Stimulated activated CD4-positive, alpha-beta T cell treated with anti-CD3 and anti-CD28 coated beads, TNF-alpha, amount 100 ng/mL, for 1 hour (primary cell): ENCODE measurements at places on chromosomes 2 and 18.

DNA sequence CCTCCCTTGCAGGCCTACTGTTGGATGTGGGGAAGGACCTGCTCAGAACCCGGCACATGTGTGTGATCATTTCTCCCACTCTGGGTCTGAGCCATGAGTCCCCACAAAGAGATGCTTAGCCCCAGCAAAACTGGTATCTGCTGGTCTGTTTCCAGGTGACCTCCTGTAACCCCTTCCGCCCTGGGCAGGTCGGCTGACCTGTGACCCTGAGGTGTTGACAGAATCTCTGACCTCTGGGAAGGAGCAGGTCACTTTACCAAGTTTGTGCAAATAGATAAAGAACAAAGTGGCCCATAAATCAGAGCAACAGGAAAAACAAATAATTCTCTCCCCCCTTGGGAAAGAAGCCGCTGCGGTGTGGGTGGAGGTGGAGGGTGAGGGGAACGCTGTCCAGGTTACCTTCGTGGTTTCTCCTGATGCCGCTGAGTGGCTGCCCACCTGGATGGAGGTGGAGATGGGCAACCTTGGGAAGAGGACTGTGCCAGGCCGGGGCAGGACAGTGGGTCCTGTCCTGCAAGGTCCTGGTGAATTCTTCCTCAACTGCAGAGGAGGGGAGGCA, 174.0 kb upstream of the MYCN start:
- no peak for DNase-seq

GRCh38 chr2:238868616-238869292, 20.9 kb downstream of the TWIST2 start:
- no peak for DNase-seq

GRCh38 chr2:170409164-170409535, 231.2 kb downstream of the MYO3B start:
- peak; percentile 50 for DNase-seq

DNA sequence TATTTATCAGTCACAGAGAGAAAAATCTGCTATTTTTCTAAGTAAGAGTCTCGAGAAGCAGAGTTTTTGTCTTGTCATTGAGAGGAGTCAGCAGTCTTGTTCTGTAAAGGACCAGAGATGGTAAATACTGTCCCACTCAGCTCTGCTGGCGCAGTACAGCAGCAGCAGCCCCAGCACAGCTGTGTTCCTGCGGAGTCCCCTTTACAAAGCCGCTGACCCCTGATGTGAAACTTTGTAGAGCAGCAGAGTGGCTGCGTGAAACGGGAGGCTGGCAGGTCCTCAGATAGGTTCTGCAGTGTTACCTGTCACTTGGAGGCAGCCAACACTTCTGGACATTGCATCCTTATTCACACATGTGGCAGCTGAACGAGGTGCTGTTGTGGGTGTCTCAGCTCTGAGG, 45.2 kb downstream of the TMEM185B start:
- DNase-seq = no peak

GRCh38 chr18:54946149-54946581, 13.1 kb downstream of the CCDC68 start:
- no peak for DNase-seq

DNA sequence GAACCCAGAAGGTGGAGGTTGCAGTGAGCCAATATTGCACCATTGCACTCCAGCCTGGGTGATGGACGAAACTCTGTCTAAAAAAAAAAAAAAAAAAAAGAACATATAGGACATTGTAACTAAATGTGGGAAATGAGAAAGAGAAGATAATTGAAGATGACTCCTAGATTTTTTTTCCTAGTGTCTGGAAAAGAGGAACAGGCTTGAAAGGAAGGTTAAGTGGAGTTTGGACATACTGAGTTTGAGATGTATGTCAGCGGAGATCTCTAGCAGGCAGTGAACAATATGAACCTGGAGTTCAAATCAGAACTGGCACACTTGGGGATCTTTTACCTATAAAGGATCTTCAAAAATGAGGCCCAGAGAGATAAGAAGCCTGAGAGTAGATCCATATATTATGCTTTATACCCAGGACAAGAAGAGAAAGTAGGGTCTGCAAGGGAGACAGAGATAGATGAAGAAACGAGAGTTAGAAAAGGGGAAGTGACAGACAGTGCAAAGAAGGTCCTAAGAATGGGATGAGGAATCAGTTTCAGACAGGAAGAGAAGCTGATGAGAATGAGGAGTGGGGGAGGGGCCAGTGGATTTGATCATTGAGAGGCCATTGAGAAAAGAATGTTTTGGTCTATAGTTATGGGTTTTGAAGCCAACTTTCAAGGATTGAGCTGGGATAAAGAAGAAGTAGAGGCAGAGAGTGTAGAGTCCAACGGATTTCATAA, 46.9 kb upstream of the CD28 start:
- DNase-seq = no peak

GRCh38 chr2:217993817-217994463, 8.9 kb downstream of the TNS1 start:
- peak; percentile 48 for DNase-seq

DNA sequence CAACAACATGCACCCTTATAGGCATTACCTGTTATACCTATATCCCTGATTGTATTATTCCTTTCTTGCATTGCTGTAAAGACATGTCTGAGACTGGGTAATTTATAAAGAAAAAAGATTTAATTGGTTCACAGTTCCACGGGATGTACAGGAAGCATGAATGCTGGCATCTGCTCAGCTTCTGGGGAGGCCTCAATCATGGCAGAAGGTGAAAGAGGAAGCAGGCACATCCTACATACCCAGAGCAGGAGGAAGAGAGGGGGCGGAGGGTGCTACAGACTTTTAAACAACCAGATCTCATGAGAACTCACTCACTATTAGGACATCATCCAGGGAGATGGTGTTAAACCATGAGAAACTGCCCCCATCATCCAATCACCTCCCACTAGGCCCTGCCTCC, 191.7 kb upstream of the SPHKAP start:
- no peak for DNase-seq

GRCh38 chr2:8598295-8599165, 83.3 kb upstream of the ID2 start:
- no peak for DNase-seq

GRCh38 chr2:8625399-8626300, 56.2 kb upstream of the ID2 start:
- no peak for DNase-seq

DNA sequence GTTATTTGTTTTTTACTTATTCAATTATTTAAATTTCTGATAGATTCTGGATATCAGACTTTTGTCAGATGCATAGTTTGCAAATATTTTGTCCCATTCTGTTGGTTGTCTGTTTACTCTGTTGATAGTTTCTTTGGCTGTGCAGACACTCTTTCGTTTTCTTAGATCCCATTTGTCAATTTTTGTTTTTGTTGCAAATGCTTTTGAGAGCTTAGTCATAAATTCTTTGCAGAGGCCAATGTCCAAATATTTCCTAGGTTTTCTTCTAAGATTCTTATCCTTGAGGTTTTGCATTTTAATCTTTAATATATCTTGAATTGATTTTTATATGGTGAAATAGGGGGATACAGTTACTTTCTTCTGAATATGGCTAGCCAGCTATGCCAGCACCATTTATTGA, 112.7 kb upstream of the SESTD1 start:
- no peak for DNase-seq

DNA sequence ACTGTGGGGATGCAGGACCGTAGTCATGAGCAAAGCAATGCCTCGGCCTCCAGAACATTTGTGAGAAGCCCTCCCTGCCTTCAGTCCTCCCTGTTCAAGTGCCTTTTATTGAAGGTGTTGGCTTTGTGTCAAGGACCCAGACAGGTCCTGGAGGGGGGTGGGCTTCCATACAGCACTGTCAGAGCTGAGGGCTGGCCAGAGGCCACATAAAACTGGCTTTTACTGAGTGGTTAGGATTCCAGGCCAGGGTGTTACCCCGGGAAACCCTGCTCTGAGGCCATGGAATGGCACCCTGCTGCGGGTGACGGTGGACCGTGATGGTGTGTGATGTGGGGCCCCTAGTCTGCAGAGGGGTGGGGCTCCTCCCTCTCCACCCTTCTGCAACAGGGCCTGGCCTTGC, 41.6 kb downstream of the TOGARAM2 start:
- DNase-seq = no peak

GRCh38 chr2:212005085-212005671, 533.4 kb downstream of the ERBB4 start:
- DNase-seq = no peak

DNA sequence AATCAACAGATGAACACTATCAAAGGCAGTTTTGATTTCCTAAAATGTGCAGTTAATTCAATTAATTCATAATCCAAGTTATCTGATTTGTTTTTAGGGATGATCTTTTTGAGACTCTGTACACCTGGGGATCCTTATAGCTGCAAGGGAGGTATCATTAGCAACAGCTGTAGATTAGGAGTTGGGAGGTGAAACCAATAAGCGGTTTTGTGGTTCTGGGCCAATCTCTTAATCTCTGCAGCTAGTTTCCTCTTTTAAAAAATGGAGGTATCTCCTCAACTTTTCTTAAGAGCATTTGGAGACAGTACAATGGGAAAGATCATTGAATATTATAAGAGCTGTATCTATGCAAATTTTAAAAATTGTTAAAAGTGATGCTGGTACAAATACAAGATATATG, 126.0 kb downstream of the MC4R start:
- DNase-seq = no peak

- DNase-seq = no peak
Observed at GRCh38 chr2:134384131-134384530, 130.3 kb downstream of the MGAT5 start.

- no peak for DNase-seq
Observed at GRCh38 chr18:59593291-59593717, 103.9 kb downstream of the CCBE1 start.

GRCh38 chr2:66523990-66524389, 89.1 kb downstream of the MEIS1 start:
- DNase-seq = no peak

DNA sequence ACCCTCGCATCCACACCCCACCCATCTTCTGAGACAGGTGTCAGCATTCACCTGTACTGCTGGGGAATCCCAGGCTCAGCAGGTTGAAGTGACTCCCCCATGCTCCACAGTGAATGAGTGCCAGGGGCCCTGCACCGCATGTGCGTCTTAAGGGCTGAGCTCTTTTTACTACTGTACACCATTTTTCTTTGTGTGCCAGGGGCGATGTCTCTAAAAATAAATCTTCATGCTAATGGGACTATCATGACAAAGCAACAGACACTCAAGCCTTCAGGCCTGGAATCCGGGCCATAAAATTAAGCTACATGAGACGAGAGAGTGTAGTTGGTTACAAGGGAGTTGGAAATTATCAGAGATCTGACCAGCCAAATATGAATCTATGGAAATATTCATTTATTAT, 294.8 kb downstream of the LPIN1 start:
- DNase-seq = no peak

DNA sequence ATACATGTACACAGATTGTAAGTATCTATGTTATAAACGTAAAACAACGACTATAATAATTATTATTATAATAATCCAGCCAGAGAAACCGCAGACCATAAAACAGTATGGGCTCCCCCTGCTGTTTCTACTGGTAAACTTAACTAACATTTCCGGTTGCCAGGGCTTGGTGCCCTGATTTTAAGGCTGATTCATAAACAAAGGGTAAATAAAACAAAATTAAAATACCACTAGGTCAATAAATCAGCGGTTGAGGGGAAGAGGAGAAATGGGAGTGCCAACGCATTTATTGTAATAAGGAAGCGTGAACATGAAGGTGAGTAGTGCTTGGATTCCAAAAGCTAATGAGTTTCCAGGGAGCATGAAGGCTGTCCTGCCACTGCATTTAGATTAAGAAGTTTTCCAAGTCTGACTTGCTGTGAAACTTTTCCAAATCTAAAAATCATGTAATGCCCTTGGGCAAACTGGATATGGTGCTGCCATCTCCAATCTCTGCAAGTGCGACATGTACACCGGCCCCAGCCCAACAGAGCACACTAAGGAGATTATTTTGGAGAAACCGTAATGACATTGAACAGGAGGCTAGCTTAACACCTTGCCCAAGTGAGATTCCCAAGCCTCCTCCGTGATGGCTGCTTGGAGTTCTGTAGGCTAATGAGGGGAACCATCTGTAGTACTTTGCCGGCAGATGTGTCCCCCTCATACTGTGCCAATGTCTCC, 50.7 kb upstream of the HNRNPA3 start:
- no peak for DNase-seq

DNA sequence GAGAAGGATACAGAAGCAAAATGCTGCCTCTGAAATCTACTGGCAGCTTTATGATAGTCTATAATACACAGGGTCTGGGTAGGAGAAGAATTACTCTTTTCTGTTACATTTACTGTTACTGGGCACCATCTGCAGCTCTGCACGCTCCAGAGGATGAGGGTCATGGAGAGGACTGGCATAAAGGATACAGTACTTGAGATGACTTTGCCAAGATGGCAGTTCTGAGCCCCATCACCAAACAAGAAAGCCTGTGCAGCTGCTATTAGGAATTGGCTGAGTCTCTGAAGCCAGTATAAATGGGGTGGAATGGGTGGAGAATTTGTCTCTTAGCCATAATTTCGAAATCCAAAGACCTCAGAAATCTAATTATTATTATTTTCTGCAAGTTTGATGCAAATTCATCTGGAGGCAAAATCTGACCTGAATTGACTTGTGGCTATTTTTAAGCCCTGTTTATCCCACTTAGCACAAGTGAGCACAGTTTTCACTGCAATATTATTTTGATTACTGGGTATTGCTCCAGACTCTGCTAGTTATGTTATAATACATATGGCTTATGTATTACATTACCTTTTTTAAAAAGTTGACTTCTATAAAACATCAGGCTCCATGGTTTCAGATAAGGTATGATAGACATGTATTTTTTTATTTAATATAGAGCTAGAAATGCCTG, 579.5 kb downstream of the MBD2 start:
- no peak for DNase-seq

DNA sequence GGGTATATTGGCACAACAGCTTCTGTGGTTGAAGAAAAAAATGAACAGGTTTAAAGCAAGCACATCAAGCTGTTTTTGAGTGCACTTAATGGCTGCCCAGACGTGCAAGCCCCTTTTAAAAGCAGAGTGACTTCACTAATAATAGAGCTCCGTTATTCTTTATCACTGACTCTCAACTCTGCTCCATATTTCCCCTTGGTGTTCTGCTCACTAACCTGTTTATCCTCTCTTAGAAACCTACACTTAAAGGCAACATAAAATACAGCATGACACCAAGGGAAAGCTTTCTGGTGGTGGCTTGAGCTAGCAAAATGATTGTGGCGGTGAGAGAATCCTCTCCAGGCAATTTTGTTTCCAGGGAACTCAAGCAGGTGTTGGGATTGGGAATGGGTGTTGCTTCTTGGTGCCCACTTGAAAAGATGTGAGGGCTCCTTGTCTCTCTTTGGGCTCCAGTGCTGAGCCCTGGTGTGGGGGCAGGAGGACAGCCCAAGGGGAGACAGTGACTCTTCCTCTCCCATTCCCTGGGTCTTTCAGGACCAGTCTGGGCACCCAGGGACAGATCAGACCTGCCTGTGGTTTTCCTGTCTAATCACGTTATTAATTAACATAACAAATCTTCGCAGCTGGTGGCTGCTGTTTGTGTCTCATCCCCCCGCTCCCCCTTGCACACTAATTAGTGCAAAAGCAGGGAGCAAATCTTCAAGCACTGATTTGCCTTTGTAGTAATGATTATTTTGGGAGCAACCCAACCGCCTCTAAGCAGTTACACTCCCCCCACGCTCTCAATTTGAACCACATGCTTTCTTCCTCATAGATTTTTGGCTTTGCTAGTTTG, 289.4 kb upstream of the CXCR4 start:
- DNase-seq = no peak
